ENCODE measurements at places on chromosomes 3 and 15.

DNA sequence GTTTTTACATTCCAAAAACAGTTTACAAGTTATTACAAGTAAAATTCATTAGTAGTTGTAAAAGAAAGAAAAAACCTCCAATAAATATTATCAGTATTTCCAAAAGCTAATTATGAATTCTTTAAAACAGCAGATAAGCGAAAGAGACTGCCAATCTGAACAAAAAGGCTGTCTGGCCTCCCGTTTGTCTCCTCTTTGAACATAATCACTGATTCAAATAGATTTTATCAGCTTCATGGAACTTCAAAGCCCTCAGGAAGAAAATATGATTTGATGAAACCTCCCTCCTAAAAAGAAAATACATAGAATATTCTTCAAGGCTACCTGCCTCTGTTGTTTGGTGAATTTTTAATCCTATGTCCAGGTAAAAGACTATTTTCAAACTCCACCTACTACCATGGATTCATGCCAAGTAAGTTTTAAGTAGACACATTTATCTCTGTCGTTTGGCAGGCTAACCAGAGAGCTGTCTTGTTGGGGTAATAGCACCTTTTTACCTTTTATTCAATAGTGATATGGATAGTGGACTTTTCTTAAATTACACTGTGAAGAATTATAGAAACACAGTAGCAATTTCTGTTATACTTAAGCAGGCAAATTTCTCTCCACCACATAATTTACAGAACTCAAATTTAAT lies 35.0 kb downstream of the SATB1 start:
- DNase-seq, result no peak

- DNase-seq, result no peak
These were observed 37.8 kb downstream of the ZNF445 start for GRCh38 chr3:44439499-44440295.

DNA sequence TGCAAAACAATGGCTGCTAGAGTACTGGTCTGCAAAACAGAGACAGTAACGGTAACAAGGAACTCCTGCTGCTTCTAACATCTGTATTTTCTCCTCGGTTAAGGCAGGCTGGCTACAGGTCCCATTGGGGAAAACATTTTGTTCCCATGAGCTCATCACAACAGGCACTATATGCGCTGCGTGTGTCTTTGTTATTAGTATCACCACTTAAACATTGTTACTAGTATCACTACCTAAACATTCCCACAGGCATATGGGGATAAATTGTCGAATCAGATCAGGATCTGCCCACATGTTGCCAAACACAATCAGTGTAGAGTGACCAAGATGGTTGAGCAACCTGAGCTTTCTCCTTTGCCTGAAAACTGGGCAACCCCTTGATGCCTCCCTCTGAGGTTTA lies 77.2 kb downstream of the TOP2B start:
- no peak for DNase-seq

DNA sequence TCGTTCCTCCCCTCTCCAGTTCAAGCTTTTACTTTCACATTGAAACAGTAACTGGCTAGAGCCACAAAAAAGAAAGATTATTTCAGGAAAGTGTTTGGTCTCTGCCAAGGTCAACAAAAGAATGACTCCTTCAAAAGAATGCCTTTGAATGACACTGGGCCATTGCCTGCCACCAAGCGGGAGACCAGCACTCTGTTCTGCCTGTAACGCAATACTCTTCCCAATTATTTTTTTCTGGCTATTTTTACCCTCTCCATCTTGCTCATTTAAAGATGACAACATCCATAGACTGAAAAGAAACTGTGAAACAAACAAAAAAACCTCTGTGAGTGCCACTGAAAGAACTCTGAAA lies 37.3 kb downstream of the EHHADH start:
- DNase-seq, result no peak

GRCh38 chr3:27630885-27631284 lies 91.2 kb downstream of the EOMES start:
- DNase-seq, result no peak

- DNase-seq, result no peak
These were observed 5.5 kb downstream of the DAZL start for GRCh38 chr3:16599694-16600093.

- no peak for DNase-seq
These were observed 58.8 kb downstream of the HES1 start for GRCh38 chr3:194194757-194195085.

DNA sequence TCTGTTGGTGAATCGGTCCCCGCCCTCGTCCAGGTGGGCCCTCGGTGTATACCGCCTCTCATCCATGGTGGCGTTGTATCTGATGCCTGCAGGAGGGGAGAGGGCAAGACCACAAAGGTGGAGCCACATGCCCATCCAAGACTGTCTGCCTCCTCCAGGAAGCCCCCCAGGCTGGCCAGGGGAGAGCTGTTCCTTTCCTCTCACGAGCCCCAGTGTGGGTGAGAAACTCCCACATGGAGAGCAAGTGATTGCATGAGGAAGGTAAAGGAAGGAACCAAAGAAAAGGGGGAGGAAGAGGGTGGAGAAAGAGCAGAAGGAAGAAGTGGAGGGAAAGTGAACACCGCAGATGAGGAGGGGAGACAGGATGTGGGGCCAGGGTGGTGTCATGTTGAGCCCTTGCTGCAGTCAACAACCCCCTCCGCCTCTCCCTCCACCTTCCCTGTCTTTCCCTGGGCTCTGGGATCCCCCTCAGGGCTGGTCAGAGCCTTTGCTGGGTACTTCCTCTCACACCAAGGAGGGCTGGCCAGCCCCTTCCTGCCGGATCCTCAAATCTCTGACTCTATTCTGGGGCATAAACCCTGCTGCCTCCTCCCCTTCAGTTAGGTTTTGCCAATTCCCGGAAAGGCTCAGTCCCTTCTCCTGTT lies 49.3 kb downstream of the FEM1B start:
- no peak for DNase-seq
